ENCODE measurements at places on chromosomes 7 and 10.

DNA sequence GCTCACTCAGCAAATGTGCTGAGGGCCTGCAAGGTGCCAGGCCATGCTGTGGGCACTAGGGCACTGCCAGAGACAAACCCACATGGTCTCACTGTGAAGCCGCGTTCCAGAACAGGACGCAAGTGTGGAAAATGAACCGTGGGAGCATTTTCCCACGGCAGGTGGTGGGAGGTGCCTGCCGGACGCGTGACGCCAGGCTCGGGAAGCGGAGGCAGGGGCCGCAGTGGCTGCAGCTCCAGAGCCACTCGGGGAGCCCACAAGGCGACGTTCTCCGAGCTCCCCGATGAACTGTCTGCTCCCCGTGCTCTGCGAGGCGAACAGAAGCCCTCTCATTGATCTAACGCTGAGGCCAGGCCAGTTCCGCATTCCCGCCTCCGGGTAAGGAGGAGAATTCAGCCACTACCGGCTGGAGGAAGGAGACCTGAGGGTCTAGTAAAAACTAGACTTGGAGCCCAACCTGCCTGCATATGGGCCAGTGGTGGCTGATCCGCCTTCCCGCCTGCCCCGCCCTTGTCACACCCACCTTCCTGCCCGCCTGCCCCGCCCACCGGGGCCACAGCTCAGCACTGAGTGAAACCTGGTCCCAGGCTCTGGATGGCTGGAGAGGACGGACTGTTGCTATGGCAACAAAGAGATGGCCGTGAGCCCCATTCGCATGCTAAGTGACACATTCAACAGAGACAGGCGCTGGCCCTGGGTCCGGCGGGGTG, 13.1 kb downstream of the ADGRA1 start:
- peak; percentile 25 for DNase-seq

GRCh38 chr7:6376820-6377219, 70.9 kb downstream of the DAGLB start:
- DNase-seq: peak; percentile 31

- DNase-seq: no peak
These were observed 1.2 kb downstream of the PDIA4 start for GRCh38 chr7:149027055-149027454.

GRCh38 chr7:29839302-29839701, 33.0 kb downstream of the WIPF3 start:
- no peak for DNase-seq

DNA sequence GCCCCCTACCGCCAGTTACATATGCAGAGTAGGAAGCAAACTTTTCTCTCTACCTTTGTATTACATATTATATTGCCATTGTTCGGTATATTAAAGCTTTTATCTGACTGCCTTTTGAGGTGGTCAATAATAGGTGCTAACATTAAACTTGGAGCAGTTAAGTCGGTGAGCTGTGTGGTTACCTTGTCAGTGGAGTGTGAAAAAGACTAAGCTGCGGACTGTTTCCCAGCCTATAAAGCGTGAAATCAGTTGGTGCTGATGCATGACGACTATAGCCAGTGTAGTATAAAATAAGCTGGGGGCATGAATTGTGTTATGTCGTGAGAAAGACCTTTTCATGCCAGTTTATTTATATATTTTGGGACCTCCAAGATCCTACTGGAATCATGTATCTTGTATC, 33.7 kb downstream of the R3HCC1L start:
- DNase-seq: no peak

GRCh38 chr7:128259131-128260061, 18.3 kb downstream of the LEP start:
- DNase-seq: no peak

GRCh38 chr7:936386-937054, 18.0 kb downstream of the ADAP1 start:
- peak; percentile 26 for DNase-seq

GRCh38 chr10:101050208-101051069, 11.3 kb upstream of the KAZALD1 start:
- peak; percentile 36 for DNase-seq

- DNase-seq: no peak
These were observed 33.7 kb upstream of the BHLHA15 start for GRCh38 chr7:98177553-98177952.

GRCh38 chr7:33692956-33693355, 212.4 kb upstream of the BMPER start:
- DNase-seq: no peak

- no peak for DNase-seq
These were observed 453.7 kb upstream of the POT1 start for GRCh38 chr7:125383324-125383723.

DNA sequence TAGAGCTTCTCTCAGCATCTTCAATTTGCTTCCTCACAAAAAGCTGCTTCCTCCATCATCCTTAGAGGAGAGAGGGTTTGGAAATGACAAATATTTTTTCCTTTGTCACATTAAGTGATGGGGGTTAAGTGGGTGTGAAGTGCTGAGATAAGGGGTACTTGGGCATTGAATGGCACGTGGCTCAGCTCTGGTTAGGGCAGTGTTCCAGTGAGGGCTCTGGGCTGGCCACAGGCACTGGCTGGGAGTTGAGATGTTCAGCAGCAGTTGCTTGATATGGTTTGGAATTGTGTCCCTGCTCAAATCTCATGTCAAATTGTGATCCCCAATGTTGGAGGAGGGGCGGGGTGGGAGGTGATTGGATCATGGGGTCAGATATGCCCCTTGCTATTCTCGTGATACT, 33.7 kb upstream of the CHCHD3 start:
- DNase-seq: no peak

- no peak for DNase-seq
These were observed 112.4 kb upstream of the PPP2R2D start for GRCh38 chr10:131788386-131788785.

GRCh38 chr7:140673774-140674155, 1.0 kb downstream of the ADCK2 start:
- no peak for DNase-seq

DNA sequence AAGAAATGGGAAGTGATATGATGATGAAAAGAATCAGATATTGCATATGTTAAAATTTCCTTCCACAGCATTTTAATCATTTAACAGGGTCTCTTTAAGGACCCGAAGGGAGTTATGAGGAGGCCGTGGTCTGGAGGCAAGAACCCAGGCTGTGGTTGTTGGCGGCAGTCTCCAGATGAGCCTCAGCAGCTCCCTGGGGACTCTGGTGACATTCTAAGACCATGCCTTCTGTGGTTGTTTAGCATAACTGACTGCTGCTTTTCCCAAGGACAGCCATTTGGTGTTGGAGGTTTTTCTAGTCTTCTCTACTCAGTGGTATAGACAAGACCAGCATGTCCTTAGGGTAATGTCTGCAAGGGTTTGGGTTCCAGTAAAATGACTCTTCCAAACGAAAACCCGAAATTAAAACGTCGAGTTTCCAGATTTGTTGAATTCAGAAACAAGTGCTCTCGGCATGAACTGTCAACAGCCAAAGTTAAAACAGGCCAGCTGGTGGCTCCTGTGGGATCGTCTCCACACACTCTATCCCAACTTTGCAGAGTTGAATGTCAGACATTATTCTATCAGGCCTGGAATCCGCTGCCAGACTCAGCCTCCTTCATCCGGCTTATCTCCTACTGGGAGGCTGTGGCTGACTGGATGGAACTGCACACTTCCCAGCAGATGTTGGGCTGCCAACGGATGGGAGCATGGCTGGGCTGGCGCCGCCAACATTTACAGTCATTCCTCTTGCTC, 183.1 kb downstream of the TAX1BP1 start:
- no peak for DNase-seq

DNA sequence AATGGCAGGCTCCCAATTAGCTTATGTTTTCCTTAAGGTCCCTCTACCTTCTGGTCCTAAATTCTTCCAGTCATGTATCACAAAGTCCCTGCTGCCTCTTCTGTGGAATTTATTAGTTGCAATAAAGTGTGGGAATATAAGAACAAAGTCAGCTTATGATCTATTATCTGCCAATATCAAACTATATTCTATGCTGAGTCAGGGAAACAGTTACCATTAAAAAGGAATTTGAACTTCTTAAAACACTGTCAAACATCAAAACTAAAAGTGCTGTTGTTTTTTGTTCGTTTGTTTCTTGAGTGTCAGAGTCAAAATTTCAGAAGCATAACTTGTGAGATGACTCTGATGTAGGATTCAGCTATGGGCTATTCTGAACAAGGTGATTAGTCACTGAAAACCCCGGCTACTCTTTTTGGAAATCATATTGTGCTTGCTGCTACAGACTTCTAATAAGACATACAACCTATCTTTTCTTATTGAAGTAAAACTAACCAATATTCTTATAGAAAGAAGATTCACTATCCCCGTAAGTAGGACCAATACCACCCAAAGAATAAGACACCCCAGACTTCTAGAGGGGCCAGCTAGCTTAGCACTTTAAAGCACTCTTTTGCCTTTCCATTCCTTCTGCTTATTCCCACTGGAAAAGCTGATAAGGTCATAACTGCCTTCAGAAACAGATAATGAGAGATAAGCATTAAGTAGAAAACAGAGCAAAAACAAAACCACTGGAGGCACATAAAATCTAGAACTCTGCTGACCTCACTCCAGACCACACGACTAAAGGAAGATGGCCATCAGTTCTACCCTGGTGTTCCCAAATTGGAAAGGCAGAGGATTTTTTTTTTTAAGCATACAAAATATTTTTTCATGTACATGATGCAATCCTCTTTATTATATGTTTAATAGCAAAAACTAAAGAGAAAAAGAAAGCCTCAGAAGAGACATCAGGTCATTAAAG, 370.6 kb downstream of the PARD3 start:
- DNase-seq: no peak

DNA sequence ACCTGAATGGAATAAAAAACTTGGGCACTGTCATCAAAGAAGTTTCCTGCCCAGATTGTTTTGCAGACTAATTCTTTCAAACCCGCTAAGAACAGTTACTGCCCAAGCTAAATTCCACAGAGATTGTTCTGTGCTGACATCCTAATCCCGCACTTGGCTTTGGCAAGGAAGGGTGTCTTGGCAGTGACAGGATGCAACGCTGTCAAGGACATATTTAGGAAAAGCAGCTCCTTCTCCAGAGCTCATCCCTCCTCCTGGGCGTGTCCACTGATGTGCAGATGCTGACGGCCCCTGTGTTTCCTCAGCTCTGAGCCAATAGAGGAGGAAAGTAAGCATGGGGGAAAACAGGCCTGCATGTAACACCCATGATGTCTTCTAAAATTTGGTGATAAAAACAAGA, 74.2 kb downstream of the EEPD1 start:
- no peak for DNase-seq

GRCh38 chr10:68598978-68599770, 39.0 kb downstream of the TET1 start:
- DNase-seq: no peak

DNA sequence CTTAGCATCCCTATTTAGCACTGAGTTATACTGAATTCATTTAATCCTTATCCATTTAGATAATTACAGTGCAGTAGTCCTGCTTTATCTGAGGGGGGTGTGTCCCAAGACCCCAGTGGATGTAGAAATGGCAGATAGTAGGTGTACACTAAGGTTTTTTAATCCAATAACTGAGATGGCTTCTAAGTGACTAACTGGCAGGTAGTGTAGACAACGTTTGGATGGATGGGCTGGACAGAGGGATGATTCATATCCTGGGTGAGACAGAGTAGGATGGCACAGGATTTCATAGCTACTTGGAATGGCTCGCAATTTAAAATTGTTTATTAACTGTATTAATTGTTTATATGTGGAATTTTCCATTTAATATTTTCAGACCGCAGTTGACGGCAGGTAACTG, 295.6 kb downstream of the CCDC3 start:
- DNase-seq: no peak

DNA sequence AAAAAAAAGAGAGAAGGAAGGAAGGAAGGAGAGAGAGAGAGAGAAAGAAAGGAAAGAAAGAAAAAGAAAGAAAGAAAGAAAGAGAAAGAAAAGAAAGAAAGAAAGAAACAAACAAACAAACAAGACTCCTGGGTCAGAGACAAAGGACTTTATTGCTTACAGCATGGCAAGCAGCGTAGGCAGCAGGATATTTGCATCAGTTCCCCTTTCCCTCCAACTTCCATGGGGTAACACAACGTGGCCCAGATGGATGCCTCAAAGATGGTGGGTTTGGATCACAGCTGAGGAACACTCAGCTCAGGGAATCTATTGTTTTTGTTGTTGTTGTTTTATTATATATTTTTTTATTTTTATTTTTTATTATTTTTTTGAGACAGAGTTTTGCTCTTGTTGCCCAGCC, 128.5 kb upstream of the VKORC1L1 start:
- no peak for DNase-seq

DNA sequence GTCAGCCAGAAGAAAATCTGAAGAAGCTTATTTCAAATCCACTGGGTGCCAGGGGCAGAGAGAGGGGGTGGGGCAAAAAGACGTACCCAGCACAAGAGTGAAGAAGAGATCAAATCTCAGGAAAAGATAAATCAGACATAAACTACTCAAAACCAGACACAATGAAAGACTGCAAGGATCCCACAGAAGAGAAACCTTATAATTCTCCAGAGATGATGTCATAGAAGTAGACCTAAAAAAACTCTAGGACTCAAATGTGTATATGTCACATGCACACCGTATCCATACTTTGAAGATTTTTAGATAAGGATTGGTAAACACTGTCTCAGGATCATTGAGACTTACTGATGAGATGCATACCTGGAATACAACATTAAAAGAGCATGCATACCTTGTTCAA, 98.5 kb upstream of the PIK3CG start:
- DNase-seq: no peak

DNA sequence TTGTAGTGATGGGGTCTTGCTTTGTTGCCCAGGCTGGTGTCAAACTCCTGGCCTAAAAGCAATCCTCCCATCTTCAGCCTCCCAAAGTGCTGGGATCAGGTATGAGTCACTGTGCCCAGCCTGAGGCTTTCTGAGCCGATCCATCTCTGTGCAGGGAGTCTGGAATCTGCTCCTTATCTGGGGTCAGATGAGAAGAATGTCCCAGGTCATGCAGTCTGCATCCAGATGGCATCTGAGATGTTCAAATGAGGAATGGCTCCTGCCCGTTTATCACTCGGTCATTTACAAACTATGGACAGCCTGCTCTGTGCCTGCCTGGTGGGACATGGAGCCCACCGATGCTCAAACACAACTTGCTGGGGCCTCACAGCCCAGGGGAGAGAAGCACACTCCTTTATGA, 11.1 kb upstream of the SLC18A3 start:
- no peak for DNase-seq
